ENCODE measurements at places on chromosomes 5 and 9.

DNA sequence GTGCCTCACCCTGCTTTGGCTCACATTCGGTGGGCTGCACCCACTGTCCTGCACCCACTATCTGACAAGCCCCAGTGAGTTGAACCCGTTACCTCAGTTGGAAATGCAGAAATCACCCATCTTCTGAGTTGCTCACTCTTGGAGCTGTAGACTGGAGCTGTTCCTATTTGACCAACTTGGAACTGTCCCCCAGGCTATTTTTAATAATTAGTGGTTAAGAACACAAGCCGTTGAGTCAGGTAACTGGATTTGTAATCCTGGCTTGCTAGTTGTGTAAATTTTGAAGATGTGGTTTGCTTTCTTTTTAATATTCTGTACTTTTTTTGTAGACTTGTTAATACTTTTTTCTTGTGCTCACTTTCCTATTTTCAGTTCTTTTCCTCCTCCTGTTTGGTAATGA is 81.2 kb downstream of the CNTLN start:
- DNase-seq: no peak

- DNase-seq: no peak
Measured at GRCh38 chr9:135198144-135198543, 110.7 kb downstream of the OLFM1 start.

DNA sequence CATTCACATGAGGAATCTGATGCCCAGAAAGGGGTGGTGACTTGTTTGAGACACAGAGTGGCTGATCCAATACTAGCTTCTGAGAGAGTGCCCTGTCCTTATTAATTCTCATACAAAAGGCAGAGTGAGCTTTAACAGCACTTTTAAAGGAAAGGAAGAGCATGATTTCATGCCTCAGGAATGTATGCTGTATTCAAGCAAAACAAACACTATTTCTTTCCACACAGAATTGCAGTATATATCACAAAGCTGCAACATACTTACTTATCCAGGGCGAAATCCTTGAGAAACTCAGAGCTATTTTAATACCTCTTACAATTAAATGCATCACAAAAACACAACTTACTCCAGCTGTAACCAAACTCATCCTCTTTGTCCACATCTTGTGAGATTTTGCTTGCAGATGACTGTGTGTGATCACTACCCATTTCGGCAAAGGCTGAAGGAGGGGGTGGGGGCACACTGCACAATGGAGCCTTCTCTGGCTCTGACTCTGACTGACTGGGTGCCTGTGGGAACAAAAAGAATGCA is 139.8 kb downstream of the MPDZ start:
- no peak for DNase-seq

DNA sequence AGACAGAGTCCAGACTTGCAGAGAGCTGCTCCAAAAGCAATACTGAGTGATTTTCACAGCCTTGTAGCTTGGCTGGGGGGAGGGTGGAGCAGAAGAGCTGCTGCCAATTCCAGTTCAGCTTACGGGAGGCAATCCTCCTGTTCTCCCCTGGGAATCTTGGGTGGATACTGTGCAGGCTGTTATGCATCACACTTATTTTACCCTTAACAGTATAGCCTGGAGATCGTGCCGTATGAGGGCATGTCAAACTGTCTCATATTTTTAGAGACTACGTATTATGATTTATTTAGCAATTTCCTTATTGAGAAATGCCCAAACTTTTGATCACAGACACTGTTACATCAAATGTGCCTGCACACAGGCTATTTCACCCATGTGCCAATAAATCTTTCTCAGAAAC is 85.2 kb downstream of the BASP1 start:
- DNase-seq: no peak

DNA sequence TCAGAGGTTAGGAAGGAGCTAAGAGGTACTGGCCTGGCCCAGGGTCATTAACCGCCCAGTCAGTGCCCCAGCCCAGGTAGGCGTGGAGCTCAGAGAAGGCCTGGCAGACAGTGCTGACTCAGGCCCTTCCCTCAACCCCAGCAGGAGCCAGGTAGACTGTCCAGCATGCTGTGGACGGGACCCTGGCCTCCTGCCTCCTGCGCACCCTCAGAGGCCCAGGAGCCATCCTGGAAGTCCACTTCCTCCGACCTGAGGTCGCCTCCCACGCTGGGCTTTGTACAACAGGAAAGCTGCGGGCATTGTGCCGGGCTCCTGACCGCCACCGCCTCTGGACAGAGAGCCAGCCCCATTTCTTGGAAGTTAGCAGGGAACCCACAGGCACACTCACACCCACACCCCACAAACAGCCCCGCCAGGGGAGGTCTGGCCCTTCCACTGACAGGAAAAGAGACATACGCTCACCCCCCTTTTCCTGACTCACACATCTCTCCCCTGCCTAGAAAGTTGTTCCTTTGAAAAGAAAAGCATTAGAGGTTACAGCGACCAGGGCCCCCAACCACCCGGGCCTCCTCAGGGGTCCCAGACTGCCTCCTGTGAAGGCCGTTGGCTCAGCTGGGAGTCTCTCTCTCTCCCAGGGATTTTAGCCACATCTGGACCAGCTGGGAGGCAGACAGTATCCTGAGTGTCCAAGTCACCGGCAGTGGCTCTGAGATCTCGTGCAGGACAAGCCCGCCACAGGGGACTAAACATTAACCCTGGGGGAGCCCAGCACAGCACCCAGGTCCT is 7.7 kb downstream of the RALGDS start:
- DNase-seq: no peak

Data from T follicular helper cell (primary cell).